AG09319 (cell line): ENCODE measurements at places on chromosomes 6 and 20.
A peak's percentile ranks its signal among the peaks of the same experiment; 100 is the strongest.

- no peak for DNase-seq
These were observed 27.3 kb downstream of the COL21A1 start for GRCh38 chr6:56220078-56220477.

GRCh38 chr6:141033101-141033500 lies 1099.6 kb upstream of the GJE1 start:
- no peak for DNase-seq

GRCh38 chr6:168968228-168968627 lies 285.4 kb downstream of the THBS2 start:
- DNase-seq, result peak; percentile 90

- no peak for DNase-seq
These were observed 193.9 kb downstream of the SLC24A3 start for GRCh38 chr20:19406381-19406780.

- no peak for DNase-seq
These were observed 271.2 kb downstream of the PRL start for GRCh38 chr6:22025468-22026163.

- DNase-seq, result no peak
These were observed 49.8 kb downstream of the GMPR start for GRCh38 chr6:16288163-16288562.

DNA sequence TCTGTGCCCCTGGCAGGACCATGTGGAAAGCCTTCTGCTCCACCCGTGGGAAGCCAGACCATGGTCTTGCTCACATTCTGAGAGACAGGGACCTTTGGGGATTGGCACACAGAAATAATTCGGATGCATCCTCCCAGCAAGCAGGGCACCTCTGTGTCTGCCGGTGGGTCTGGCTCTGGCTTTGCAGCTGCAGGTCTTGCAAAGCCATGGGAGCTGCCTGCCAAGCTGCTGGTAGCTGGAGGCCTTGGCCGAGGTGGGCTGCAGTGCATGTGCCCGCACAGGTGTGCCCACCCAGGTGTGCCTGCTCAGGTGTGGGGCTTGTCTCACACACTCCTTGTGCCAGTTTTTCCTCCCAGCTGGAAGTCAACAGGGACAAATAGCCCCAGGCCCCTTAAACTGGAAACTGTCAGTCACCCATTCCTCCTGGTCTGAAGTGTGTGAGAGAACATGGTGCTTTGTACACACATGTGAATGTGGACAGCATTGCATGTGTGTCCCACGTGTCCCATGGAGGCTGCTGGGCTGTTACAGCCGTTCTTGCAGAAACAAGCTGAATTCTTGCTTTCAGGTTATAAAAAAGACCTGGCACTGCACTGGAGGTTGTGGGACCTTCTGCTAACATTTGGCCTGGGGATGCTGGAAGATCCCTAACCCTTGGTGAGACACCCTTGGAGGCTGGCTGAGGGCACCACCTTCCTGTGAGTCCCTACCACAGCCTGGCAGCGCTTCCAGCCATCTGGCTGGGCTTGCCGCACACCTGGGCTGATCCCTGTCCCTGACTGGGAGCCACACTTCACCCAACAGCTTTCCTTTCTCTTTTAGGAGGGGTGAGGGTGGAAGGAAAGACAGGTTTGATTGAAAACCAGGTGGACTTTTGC lies 54.9 kb upstream of the SMOC2 start:
- no peak for DNase-seq

DNA sequence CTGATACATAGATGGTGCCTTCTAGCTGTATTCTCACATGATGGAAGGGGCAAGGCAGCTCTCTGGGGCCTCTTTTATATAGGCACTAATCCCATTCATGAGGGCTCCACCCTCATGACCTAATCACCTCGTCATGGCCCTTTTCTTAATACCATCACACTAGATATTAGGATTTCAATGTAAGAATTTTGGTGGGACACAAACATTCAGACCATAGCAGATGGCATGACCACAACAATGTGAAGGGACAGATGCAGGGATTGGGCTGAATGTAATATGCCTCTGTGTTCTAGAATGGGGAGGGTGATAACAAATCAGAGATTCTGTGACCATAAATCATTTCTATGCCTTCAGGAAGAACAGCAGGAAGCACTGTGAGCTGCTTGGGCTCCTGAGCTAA lies 145.8 kb downstream of the LCA5 start:
- no peak for DNase-seq
